Umbilical cord (tissue), 2 donors: ENCODE measurements at places on chromosomes 16 and 17.

DNA sequence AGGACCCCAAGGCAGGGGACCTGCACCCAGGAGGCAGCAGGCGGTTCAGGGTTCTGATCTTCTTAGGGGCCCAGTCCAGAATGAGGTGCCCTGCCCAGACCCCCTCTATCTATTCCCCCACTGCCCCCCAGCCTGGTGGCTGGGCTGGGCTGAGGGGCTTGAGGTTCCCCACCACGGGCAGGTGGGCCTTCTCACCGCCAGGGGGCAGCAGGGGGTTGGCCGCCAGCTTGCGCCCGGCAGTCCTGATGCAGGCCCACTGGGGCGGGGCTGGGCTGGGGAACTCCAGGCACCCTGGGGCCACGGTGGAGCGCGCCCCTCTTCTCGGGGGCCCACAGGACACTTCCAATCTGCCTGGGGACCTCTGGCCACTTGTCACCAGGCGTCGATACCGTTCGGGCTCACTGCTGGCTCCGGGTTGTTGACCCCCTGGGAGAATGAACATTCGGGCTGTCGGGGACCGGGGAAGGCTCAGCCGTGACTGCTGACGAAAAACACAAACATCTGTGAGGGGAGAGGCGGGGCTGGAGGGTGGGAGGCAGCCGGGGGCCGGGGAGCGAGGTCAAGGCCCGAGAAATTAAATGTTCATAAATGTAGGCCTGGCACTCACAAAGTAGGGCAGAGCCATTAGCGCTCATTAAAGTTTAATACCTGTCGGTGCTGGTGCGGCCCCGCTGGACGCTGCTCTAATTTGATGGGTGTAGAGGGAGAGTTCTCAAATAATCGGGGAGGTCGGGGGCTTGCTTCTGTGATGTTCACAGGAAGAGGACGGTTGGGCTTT lies 219.3 kb upstream of the GSE1 start:
- DNase-seq = peak; percentile 79

- DNase-seq = no peak
Observed at GRCh38 chr16:85259115-85259831, 147.0 kb upstream of the CIBAR2 start.

DNA sequence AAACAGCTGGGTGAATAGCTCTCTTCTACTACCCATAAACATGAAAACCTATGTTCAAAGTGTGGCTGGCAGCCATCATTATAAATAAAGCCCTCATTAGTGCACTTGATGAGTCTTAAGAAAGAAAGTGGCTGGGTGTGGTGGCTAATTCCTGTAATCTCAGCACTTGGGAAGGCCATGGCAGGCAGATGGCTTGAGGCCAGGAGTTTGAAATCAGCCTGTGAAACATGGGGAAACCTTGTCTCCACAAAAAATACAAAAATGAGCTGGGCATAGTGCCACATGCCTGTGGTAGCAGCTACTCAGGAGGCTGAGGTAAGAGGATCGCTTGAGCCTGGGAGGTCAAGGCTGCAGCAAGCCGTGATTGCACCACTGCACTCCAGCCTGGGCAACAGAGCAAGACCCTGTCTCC lies 28.3 kb upstream of the APPBP2 start:
- peak; percentile 17 for DNase-seq

- no peak for DNase-seq
Observed at GRCh38 chr16:27922433-27922832, 141.1 kb downstream of the GSG1L start.
